ENCODE measurements at places on chromosomes 12 and 14.

DNA sequence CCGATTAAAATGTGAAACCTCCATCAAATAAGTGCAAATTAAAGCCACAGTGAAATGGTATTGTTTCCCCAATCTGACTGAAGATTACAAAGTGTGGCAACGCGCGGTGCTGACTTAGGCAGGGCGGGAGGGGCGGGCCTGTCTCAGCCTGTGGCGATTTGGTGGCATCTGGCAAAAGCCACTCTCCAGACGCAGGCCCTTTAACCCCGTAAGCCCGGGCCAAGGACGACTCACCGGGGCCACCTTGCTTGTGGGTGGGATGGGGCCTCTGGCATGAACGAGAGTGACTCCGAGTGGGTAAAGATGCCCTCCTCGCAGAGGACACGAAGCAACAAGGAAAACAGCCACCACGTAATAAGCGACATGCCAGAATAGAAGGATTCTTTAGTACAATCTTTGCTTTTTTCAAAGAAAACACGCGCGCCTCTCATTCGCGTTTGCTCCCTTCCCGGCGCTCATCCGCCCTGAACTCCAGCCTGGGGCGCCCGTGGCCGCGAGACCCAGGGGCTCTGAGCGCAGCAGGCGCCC, 815 bp downstream of the DEGS2 start:
- no peak for DNase-seq

GRCh38 chr12:109432431-109432830, 44.7 kb downstream of the KCTD10 start:
- DNase-seq: no peak

DNA sequence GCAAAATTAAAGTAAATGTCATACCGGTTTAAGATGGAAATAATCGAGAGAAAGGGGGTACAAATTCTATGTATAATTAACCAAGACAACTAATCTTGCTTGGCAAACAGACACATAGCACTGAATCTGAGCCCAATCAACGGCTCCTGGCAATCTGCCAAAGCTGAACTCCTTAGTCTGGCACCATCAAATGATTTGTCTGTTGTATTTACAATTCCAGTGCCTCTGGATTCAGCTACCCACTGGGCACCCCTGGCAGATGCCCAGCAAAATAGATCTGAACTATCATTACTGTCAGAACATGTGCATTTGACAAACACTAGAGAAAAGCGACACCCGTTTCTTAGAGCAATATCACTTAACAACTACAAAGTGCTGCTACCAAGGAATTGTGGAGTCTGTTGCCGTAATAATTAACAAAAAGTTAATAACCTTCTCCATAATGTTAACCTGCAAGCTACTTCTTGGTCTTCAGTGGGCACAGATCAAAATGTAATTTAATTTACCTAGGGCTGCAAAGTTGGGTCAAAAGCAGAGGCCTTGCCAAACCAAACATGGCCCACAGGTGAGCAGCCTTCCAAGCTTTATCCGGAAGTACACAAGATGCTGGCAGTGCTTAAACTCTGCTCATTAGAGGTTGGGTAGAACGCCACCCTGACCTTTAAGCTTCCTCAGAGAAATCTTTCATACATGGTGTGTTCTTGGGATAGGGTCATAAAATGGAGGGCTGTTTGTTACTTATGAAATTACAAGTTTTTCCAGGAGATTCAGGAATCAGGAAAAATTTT, 7.6 kb downstream of the EGLN3 start:
- no peak for DNase-seq

DNA sequence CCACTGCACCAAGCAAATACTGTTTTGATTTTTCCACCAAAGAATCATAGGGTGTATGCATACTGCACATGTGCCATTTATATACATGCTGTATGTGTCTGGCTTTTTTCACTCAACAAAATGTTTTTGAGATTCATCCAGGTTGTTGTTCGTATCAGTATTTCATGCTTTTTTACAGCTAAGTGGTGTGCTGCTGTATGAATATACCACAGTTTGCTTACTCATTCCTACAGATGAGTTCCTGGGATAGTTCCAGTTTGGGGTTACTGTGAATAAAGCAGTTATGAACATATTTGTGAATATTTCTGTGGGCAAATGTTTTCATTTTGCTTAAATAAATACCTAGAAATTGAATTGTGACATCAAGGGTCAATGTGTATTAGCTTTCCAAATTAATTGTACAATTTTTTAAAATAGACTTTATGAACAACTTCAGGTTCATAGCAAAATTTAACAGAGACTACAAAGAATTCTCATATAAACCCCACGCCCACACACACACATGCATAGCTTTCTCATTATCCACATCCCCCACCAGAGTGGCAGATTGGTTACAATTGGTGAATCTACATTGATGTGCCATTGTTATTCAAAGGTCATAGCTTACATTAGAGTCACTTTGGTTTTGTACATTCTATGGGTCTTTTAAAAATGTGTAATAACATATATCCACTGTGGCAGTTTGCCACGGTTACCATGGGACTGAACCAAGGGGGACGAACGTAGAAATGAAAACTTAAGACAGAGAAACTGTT, 6.9 kb upstream of the KRT6A start:
- DNase-seq: no peak

GRCh38 chr14:93018366-93018765, 95.4 kb downstream of the CHGA start:
- no peak for DNase-seq

DNA sequence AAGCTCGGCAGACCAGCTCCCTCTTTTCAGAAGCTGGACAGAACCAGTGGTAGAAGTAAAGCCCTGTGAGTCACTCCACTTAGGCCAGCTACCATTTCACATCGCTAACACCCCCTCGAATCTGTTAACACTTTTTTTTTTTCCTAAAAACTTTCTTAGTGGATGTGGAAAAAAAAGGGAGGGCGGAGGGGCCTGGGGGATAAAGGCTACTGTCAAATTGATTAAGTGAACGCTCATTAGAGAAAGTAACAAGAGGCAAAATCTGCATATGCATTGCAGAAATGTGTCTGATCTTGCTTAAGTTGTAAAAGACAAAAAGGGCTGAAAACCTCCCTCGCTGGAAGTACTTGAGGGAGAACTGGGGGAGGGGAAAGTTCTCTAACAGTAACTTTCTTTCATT, 86.6 kb upstream of the OTX2 start:
- DNase-seq: no peak

- no peak for DNase-seq
Observed at GRCh38 chr12:47071241-47071852, 8.1 kb upstream of the PCED1B start.

DNA sequence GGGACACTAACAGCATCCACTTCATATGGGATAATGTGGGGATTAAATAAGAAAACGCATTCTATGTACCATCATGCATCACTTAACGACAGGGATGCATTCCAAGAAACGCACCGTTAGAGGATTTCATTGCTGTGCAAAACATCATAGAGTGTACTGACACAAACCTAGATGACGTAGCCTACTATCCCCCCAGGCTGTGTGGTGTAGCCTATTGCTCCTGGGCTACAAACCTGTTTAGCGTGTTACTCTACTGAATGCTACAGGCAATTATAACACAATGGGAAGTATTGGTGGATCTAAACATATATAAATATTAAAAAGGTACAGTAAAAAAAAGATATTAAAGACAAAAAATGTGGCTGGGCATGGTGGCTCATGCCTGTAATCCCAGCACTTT, 230.6 kb downstream of the KSR2 start:
- no peak for DNase-seq

GRCh38 chr12:83801972-83802371, 1110.6 kb downstream of the SLC6A15 start:
- no peak for DNase-seq

DNA sequence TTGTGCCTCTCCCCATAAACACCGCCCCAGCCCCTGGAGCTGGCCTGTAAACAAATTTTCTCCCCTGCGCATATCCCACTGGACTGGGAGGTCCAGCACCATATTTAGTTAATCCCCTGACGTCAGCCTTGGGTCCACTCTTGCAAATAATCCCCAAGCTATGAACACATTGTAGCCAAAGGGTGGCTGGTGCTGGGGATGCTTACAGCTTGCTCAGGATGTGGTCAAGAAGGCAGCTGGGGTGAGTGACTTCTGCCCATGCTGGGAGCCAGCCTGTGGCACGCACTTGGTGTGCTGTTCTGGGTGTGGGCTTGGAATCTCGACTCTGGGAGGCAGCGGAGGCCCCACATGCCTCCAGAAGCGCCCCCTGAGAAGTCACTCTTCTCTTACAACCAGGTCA, 32.1 kb downstream of the CMKLR1 start:
- no peak for DNase-seq

DNA sequence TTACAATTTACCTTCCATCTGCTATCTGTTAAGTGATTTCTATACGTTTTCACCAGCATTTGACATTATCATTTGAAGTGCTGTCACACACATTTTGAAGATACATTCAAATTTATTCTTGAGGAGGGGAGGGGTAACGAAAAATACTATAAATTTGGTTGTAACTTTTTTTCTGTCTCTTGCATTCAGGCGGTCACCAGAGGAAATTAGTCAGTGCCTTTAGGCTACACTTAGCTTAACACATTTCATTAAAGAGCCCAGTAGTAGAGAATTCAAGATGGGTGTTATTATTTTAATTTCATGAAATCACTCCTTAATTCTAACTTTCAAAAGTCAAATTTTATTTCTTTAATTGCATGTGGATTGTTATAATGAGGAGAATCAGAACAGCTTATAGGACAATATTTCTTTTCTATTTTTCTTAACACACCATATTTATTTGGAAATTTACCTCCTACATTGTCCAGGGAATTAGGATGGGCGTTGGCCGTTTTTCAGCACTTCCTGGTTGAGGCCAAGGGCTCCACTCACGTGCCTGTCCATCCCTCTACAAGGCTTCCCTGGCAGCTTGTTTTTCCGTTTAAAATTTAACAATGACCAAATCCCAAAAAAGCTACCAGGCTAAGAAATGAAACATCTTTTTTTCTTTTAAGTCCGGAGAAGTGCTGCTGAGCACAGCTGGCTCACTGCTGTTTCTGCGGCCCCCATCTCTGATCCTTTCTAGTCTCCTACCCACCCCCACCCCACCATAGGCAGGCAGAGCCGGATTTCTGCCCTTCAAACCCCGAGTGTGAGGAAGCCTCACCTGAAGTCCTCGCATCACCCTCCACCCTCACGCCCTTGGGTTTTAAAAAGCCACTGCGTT, 1.1 kb upstream of the FAR2 start:
- DNase-seq: no peak

DNA sequence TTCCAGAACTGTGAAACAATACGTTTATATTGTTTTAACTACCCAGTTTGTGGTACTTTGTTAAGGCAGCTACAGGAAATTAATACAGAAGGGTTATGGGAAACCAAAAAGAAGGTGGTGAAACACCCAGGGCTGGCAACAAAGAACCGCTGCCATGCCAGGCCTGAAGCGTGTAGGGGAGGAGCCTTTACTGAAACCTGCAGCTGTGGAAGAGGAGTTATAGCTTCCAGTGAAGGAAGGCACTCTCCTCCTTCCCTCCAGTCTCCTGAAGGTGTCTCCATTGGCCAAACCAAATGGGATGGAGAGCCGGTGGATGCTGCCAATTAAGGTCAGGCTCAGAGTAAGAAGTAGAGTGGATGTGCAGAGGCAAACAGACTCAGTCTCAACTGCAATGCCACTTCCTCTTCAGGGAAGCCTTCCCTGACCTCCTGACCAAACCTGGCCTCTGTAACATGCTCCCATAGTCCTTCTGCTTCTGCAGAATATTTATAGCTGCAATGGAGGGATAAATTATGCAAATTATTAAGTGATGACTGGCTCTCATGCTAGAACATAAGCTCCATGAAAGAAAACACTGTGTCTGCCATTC, 168.3 kb downstream of the DAD1 start:
- DNase-seq: no peak

DNA sequence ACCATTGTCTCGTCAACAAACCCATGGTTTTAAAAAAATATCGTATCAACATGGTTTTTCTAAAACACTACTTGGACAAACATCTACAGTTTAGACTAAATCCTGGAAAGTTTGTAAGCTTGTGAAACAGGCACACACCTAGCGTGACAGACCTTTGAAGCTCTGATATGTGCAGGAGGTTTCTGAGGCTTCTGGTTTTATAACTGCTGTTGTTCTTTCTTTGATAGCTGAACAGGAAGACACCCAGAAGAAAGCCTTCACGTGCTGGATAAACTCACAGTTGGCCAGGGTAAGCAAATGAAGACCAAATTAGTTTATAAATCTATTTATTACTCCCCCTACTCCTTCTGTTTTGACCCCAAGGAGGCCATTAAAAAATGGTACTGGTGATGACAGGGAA, 87.6 kb downstream of the SYNE2 start:
- DNase-seq: no peak

DNA sequence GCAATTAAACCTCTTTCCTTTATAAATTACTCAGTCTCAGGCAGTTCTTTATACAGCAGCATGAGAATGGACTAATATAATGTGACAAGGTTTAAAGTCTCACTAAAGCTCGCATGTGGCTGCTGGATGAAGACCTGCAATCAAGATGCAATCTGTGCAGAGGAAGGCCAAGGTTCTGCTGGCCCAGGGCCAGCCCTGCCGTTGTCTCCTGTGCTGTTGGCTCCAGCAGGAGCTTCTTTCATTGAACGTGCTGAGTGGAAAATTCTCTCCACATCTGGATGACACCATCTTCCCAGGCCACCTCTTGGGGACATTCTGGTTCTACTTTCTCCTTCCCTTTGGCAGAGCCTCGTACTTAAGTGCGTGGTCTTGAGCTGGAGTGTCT, 742.2 kb downstream of the VRK1 start:
- no peak for DNase-seq

GRCh38 chr12:2256453-2256852, 203.7 kb downstream of the CACNA1C start:
- no peak for DNase-seq

DNA sequence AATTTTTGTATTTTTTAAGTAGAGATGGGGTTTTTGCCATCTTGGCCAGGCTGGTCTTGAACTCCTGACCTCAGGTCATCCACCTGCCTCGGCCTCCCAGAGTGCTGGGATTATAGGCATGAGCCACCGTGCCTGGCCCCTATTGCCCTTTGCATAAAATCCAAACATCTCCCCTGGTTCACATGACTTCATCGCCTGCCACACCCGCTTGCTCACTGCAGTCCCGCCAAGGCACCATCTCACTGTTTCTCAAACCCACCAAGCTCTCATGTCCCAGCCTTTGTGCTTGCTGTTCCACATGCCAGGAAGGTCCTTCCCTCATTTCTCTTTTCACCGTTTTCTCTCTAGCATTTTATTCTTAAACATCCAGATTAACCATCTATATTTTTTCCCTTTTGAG, 9.7 kb downstream of the RHOF start:
- no peak for DNase-seq

- DNase-seq: no peak
Observed at GRCh38 chr12:5830111-5830510, 114.9 kb downstream of the ANO2 start.

DNA sequence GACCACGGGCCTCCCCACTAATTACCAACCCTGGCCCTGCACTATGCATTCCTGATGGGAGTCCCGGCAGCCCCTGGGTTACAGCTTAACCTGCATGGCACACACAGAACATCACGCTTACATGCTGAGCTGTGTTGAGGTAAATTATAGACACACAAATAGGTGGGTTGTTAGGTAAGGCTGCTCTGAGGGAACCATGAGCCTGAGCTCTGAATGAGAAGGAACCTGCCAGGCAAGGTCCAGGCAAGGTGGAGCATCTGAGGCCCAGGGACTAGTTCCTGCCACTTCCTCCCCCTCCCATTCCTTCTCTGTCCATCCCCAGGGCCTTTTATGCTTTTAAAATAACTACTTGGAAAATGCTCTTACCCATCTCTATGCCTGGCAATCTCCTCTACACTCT, 82.7 kb upstream of the ESRRB start:
- no peak for DNase-seq

- no peak for DNase-seq
Observed at GRCh38 chr12:51334764-51335163, 10.8 kb upstream of the BIN2 start.
